Left cardiac atrium (tissue), 4 donors: ENCODE measurements at places on chromosomes 2 and 18. TPM values are rescaled to one million over a fixed set of nuclear protein-coding genes. Genes with fewer than 3 reads are reported as not detected.

DNA sequence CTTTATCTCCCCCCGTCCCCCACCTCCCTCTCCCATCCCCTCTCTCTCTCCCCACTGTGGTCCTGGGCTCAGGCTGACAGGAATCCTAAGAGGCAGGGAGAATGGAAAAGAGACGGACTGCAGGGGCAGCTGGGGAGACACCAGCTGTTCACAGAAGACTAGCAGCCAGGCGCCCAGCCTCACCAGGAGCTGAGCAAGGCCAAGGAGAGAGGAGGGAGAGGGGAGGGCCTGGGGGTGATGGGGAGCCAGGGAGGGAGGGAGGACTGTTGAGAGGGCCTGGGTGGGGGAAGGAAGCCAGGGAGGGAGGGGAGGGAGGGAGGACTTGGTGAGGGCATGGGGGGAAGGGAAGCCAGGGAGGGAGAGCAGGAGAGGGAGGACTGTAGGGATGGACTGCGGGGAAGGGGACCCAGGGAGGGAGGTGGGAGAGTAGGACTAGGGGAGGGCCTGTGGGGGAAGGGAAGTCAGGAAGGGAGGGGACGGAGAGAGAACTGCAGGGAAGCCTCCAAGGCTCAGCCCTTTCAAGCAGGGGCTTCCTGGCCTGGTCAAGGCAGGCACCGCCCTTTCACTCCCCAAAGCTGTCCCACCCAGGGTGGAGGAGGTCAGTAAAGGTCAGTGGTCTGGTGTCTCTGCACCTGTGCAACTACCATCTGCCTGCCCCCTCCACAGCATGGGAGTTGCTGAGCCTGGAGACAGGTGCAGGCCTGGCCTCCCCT lies 517.7 kb upstream of the MYT1L start:
- no peak for DNase-seq

GRCh38 chr2:177796654-177797415 lies 275.7 kb downstream of the PDE11A start:
- no peak for DNase-seq

DNA sequence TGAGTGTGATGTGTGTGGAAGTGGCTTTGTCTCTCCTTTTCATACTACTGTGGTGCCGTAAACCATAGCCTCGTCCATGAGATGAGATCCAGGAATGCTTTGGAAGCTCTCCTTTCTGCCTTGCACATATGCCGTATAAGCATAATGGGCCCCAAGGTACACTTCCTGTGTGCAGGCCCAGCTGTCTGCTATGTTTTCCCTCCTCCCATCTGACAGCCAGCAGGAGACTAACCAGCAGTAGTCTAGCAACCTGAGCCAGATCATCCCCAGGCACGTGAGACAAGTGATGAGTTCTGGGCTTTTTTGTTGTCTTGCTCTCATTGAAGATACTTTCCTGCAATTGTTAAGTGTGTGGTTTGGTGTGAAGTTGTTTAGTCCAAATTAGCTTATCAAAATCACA lies 555.5 kb upstream of the LRRTM4 start:
- no peak for DNase-seq

DNA sequence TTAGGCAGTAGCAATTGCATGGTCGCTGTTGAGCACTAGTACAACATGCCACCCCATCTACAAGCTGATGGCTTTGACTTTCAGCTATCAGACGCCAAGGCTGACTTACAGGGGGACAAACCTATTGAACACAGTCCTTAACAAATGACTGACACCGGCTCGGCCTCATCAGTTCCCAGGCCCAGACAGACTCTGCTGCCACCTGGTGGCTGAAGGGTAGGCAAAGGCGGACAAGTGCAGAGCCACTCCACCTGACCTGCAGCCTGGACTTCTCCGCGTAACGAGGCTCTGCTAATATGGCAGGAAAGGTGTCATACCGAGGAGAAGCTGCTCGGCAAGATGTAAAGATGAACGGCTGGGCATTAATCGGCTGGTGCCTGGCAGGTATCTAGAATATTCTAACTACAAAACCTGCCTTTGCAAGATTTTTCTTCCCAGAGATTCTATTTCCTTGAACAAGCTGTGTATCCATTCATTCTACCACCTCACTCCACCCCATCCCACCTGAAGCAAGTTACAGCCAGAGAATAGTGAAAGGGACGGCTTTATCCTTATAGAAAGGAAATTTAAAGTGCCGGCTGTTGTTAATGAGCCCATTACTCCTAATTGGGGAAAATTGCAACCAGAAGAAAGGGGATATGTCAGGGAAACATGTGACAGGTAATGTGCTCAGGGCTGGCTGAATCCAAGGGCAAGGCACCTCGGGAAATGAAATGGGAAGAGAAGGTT lies 67.4 kb downstream of the STEAP3 start:
- DNase-seq = peak; percentile 91

DNA sequence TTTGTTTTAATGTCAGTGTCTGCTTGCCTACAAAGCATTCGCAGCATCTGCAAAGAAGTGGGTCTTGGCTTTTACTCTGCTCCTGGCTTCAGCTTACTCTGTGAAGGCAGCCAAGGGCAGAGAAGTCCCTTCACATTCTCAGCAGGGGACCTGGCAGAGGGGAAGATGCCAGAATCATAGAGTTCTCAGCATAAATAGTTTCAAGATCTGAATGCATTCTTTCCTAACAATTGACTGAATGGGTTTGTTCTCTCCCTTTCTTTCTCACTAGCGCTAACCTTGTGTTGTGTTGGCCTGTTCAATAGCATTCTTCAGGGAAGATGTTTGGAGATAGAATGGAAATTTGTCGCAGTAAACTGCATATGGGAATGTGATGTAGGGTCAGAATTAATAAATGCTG lies 106.9 kb downstream of the FARSB start:
- no peak for DNase-seq

- DNase-seq = no peak
Measured at GRCh38 chr2:127428057-127428814, 10.0 kb downstream of the PROC start.

GRCh38 chr2:113324684-113325160 lies 46.0 kb upstream of the PAX8 start:
- peak; percentile 55 for DNase-seq

DNA sequence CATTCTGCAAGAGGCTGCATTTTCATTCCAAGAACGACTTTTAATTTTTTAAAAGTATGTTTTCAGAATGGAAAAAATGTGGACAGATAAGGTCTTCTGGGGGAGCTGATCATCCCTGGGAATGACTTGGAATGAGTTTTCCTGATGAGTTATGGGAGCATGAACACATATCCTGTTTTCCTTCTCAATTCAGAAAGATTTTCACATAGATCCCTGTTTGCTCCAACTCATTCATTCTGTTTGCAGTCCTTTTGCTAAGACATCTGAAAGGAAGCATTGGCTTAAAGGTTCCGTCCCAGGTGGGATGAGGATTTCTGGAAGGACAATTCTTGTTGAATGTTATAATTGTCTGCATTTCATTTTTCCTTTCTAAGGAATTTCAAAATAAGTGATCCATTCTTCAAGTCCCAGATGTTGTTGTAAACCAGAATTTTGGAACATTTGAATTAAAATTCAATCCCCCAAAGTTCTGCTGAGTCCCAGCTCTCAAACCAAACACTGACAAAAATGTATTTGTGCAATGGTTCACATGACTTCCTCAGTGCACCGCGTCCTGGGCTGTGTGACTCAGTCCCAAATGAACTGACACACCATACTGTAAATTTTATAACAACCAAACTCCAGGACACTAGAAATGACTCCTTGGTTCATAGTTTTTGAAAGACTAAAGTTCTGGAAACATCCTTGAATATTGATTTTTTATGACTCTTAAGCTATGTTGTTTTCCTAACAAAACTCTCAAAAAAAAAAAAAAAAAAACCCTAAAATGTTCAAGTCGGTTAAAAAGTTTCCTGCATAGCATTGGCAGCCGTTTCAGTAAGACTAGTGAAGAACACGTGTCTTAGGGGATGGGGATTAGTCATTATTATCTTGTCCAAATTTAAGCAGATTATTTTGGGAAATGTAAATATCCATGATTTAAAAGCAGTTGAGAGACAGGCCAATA lies 281.8 kb upstream of the TCF4 start:
- DNase-seq = no peak

GRCh38 chr2:200259577-200259957 lies 46.9 kb upstream of the SPATS2L start:
- no peak for DNase-seq

- no peak for DNase-seq
Measured at GRCh38 chr2:3099860-3100234, 277.8 kb downstream of the EIPR1 start.

DNA sequence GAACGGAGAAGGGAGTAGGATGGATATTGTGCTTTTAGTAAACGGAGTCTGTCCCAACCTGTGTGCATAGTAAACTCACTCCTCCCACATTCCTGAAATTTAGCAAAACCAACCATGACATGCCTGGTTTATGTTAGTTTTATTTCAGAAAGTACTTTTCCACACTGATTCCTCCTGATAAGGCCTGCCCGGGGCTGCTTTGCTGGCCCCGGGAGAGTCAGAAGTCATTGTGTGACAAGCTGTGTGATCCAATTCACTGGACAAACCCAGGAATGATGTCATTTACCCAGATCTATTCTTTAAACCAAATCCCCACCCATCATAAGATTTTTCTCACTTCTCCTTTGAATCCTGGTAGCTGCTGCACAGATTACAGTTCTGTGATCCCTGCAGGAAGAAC lies 109.0 kb downstream of the SETBP1 start:
- DNase-seq = peak; percentile 49

GRCh38 chr2:46802665-46803546 lies 112.7 kb downstream of the MCFD2 start:
- DNase-seq = no peak

- DNase-seq = no peak
Measured at GRCh38 chr2:128258218-128258617, 60.5 kb downstream of the HS6ST1 start.

DNA sequence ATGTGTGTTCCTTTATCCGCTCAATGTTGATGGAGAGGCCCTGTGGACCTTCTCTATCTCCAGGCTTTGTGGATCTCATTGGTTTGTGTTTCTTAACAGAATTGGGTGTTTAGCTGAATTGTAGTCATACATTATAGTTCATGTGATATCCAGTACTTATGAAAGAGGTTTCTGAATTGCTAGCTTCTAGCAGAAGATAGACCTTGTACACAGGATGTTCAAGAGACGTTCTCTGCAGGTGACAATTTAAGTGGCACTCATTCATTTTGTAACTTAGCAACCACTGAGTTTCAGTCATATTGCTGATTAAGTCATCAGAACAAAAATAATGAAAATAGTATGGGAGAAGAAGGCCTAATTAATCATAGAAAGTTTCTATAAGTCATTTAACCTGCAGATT lies 279.2 kb downstream of the ALPK2 start:
- no peak for DNase-seq

DNA sequence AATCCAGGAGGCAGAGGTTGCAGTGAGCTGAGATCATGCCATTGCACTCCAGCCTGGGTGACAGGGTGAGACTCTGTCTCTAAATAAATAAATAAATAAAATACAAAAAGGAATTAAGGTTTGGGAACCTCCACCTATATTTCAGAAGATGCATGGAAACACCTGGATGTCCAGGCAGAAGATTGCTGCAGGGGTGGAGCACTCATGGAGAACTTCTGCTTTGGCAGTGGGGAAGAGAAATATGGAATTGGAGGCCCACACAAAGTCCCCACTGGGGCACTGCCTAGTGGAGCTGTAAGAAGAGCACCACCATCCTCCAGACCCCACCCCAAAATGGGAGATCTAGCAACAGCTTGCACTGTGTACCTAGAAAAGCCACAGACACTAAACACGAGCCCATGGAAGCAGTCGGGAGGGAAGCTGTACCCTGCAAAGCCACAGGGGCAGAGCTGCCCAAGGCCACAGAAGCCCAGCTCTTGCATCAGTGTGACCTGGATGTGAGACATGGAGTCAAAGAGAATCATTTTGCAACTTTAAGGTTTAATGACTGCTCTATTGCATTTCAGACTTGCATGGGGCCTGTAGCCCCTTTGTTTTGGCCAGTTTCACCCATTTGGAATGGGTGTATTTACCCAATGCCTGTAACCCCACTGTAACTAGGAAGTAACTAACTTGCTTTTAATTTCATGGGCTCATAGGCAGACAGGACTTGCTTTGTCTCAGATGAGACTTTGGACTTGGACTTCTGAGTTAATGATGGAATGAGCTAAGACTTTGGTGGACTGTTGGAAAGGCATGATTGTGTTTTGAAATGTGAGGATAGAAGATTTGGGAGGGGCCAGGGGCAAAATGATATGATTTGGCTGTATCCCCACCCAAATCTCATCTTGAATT lies 265.3 kb downstream of the ZEB2 start:
- no peak for DNase-seq

DNA sequence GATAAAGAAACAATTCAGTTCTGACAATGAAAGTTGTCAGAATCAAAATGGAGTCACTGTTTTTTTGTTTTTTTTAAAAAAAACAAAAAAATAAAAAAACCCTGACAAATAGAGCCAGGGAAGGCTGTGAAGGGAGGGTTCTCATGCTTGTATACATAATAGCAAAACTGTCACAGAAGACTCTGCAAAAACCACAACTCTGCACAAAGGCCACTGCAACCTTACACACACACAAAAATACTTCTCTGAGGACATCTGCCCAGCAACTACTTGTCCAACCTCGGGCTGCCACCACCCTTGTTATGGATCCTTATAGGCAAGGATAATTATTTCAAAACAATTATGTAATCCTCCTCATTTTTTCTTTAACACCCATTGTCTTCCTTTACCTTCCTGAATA lies 41.9 kb upstream of the C2orf66 start:
- no peak for DNase-seq

DNA sequence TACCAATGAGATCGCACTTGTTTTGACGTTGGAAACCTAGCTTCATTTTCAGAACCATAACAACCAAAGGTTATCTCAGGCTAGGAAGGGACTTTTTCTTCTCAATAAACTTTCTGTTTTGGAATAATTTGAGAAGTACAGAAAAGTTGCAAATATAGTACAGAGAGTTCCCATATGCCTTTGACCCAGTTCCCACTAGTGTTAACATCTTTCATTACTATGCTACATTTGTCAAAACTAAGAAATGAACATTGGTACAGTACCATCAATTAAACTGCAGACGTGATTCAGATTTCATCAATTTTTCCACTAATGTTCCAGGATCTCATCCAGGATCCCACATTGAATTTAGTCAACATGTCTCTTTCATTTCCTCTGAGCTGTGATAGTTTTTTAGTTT lies 111.6 kb downstream of the ATL2 start:
- DNase-seq = no peak

- DNase-seq = no peak
Measured at GRCh38 chr2:187228986-187229385, 219.1 kb downstream of the CALCRL start.

DNA sequence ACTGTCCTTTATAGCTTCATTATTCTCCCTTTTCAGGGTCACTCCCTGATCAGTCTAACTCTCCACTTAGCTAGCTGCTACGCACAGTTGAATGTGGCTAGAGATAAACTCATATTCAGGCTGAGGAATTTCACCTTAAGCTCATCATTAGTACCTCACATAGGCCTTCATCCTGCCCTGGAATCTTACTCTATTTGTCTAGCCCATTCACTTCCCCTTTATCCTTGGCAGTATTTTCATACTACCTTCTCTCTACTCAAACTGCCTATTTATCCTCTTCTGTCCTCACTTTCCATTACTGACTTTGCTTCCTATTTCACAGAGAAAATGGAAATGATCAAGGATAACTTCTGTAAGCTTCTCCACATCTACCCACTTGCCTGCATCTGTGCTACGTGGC lies 10.6 kb upstream of the DSC2 start:
- no peak for DNase-seq

Gene C2orf66
- total RNA-seq = 0.18 TPM

Gene POTEE
- total RNA-seq = 0.10 TPM

Gene CRYBA2
- not detected for total RNA-seq

Gene CYTIP
- 4.9 TPM for total RNA-seq

Gene GAD1
- total RNA-seq = not detected

Gene MYO1B
- total RNA-seq = 18.6 TPM

Gene SCTR
- total RNA-seq = 0.32 TPM

Gene KCTD1
- total RNA-seq = 42.2 TPM

Gene SERPINB13
- total RNA-seq = not detected
